ENCODE measurements at places on chromosomes 11 and 22.

DNA sequence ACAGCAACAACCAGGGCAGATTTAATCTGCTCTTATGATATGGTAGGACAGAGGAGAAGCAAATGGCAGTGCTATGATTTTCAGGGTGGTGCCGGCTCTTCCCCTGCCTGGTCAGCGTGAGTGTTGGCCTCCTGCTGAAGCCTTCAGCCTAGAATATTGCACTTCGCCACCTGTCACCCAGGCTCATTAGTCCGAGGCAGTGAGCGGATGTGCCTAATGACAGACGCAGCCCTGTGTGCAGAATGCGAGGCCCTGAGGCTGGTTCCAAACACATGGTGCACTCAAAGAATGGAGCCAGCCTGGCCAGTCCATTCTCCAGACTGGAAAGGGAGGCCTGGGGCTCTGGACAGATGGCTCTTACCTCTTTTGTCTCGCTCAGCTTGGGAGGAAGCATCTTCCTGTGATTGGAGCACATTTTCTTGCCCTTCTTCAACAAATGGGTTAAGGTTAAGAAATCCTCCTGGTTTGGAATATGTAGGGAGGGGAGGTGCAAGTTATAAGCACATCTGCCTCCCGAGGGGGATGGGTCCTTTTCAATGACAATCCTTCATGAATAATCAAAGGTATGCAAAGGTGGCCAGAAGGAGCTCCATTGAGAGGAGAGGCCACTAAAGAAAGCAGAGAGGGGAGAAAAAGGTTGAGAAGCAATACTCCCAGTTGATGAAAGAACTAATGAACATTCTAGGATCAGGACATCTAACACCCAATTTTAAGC lies 39.7 kb upstream of the GALNT18 start:
- DNase-seq, result no peak

DNA sequence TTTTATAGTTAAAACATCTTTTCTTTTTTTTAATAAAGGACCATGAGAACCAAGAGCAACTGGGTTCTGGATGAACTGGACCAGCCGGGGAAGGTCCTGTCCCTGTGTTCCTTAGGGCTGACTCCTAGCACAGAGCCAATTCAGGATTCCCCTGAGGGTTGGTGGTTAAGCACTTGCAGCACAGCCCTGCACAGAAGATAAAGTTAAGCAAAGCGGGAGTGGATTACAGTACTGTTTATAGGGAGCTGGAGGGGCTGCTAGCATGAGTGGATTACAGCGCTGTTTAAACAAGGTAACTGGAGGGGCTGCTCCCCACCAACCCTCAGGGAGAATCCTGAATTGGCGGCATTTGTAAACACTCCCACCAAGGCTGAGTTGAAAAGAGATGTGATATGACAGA lies 90.6 kb downstream of the CELSR1 start:
- no peak for DNase-seq

- DNase-seq, result no peak
These were observed 2.2 kb downstream of the APOBEC3A start for GRCh38 chr22:38959590-38959989.

GRCh38 chr11:63490551-63491239 lies at the start of gene PLAAT5:
PLAAT5 (minus strand) TSS chr11:63491167; CDS start chr11:63491034, 133 bp downstream.
- DNase-seq, result no peak

- no peak for DNase-seq
These were observed 1.5 kb downstream of the OLFML1 start for GRCh38 chr11:7486781-7487140.

DNA sequence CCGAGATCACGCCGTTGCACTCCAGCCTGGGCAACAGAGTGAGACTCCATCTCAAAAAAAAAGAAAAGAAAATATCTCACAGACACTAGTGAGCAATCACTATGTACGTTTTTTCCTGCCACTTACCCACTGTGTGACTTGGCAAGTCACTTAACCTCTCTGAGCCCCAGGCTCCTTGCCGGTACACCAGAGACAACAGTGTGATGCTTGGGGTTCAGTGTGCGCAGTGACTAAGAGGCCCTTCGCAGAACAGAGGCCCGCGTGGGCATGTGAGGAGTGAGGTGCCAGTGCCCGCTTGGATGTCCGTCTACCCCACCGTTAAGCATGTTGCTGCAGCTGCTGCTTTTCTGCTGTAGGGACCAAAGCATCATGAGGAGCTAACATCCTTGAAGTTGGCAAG lies 6.7 kb downstream of the OAF start:
- no peak for DNase-seq

- no peak for DNase-seq
These were observed 101.7 kb downstream of the SNX19 start for GRCh38 chr11:130814440-130815096.

DNA sequence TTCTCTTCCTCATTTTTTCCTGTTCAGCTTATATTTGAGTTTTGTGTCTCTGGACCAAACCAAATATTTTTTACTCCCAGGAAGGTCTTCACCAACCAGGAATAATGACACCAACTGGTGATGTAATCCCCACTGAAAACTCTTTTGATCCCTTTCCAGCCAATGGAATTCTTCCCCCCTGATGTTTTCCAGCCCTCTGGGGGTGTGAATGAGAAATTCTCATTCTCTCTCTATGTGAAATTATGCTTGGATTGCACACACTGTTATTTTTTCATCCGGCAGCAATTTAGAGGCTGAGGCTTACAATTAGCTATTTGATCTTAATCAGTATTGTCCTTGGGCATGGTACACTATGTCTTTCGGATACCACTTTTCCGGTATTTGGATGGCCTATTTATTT lies 39.5 kb upstream of the SLC1A2 start:
- DNase-seq, result no peak

DNA sequence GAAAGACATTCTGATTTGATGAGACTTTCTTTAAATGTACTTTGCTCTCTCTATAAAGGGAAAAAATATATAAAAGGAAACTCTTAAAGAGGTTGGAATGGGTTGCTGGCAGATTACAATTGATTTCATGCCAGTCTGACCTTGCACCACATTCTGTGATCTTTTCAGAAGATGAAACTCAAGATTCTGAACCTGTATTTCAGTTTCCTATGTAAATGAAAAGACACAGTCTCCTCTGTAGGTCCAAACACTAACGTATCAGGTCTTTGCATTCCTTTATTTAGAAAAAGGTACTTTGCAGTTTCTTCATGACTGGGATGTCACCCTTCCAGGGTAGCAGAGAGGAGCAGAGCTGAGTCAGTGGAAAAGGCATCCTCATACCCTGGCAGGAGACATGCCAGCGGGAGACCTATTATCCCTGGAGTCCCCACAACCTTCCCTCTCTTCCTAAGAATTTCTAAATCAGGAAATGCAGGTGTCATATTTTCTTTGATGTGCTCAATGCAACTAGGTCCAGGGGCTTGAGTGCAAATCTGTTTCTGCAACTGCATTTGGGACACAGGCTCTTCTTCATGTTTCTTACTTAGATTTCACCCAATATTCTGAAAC lies 282.6 kb downstream of the CADM1 start:
- DNase-seq, result no peak

- no peak for DNase-seq
These were observed 145.6 kb downstream of the FEZ1 start for GRCh38 chr11:125350206-125351032.

DNA sequence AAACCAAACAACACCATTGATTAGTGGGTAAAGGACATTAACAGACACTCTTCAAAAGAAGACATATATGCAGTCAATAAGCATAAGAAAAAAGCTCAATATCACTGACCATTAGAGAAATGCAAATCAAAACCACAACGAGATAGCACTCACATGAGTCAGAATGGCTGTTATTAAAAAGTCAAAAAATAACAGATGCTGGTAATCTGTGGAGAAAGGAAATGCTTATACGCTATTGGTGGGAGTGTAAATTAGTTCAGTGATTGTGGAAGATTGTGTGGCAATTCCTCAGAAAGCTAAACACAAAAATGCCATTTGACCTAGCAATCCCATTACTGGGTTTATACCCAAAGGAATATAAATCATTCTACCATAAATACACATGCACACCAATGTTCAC lies 182.6 kb downstream of the TRPC6 start:
- no peak for DNase-seq

DNA sequence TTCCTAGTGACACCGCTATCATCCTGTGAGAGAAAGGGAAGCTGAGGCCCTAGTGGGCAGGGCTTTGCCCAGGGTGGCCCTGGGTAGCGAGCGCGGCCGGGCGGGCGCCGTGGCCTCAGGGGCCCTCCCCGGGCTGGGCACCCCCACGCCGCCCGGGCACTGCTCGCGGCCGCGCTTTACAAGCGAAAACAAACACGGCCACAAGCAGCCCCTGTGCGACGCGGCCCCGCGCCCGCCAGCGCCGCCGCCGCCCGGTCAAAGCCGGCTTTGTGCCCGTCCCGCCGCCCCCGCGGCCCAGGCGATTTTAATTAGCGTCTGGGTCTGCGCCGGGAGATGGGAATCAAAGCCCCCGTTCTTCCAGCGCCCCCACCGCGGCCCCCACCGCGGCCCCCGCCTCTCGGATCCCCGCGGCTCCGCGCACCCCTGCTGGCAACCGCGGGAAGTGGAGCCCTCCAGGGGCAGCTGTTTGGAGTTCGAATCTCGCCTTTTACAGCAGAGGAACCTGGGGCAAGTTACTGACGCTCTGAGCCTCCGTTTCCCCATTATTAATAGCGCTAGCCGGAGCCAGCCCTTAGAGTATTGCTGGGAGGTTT lies 47.9 kb downstream of the CHRDL2 start:
- DNase-seq, result no peak

DNA sequence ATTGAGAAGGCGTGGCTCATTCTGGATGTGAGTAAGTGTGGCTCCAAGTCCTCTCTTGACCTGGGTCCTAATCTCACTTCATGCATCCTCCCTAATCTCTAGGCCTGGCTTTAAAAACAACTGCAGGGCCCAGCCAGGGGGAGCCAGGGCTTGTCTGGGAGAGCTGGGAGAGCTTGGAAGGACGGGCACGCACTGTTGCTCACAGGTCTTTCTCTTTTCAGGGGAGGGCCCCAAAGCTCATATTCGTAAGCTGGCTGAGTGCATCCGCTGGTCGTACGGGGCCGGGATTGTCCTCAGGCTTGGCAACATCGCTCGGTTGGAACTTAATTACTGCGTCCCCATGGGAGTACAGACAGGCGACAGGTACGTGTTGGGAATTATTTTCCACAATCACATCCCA lies 34.1 kb upstream of the PARVB start:
- DNase-seq, result no peak

DNA sequence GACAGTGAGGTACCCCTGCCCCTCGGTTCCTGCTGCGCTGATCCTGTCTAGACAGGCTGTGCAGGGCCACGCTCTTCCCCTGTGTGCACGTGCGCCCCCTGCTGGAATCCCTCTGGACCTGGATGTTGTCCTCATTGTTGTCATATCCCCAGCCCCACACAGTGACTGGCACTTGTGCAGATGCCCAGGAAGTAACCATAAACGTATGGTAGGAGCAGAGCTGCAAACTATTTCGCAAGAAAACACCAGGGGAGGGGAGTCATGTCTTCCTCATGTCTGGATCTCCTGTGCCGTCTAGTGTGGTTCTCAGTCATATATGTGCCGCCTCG lies 114.7 kb downstream of the CRYBB2 start:
- peak; percentile 4 for DNase-seq

GRCh38 chr11:45374653-45375059 lies 88.5 kb upstream of the SYT13 start:
- DNase-seq, result peak; percentile 6

GRCh38 chr22:28600546-28601143 lies 79.0 kb downstream of the TTC28 start:
- DNase-seq, result no peak

DNA sequence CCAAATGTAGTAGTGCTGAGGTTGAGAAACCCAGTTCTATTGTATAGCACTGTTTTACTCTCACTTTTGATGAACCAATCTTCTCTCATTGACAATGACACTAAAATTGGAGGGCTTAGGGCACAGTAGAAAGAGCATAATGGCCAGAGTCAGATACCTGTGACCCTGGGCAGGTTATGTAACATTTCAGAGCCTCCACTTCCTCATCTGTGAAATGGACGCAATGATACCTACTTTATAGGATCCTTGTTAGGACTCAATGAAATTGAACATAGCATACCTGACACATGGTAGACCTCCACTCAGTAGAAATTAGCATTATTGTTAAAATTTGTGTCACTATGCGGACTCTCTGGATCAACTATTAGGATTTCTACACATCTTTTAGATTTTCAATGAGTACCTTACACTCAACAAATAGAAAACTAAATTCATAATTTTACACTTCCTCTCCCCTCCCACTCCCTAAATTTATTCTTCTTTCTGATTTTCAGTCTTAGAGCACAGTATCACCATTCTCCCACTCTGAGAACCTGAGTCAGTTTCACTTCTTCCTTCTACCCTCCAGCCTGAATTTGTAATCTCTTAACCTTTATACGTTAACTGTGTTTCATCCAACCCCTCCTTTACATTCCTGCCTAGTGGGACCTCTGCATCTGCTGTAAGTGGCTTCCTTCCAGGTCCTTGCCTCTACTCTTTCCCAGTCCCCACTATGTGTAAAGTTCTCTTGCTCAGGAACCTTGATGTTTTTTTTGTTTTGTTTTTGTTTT lies 78.3 kb downstream of the MICAL2 start:
- DNase-seq, result no peak

- no peak for DNase-seq
These were observed 1014.5 kb downstream of the DLG2 start for GRCh38 chr11:84612645-84613044.

GRCh38 chr11:36953976-36954375 lies 355.9 kb upstream of the RAG2 start:
- DNase-seq, result no peak

DNA sequence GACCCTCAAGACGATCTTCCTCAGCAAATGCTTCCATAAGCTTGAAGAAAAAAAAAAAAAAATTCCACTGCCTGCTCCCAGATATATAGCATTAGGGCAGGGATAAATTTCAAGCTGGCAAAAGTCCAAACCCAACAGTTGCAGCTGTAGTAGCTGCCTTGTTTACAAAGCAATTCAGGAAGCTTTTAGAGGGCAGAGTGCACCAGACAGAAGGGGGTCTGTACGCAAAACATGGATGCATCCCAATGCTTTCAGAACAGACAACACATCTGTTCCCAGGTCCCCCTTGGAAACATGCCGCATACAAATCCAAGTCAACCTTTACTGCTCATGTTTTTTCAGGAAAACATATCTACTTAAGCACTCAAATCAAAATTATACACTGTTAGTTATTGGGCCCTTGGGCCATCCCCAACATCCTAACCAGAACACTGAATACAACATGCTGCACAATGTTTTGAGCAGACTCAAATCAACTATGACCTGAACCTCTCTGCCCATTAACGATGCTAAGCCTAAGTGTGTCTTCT lies 94.5 kb downstream of the CADM1 start:
- no peak for DNase-seq

- DNase-seq, result no peak
These were observed 3.4 kb upstream of the MRPL16 start for GRCh38 chr11:59814021-59814420.

DNA sequence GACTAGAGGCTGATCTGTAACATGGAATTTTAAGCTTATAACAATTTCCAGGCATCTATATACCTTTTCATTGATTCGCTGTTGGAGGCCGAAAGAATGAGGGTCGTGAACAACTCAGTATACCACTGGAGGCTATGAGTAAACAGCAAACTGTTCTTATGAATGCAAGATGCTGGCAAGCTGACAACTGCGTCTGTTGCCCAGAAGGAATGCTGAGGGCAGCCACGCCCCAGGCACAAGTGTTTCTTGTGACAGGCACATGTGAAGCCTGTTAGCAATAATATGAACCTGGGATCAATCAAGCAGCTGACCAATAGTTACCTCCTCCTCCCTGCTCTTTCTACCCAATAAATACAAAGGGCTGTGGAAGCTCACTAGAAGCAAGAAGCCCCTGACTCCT lies 15.3 kb downstream of the RTCB start:
- DNase-seq, result no peak
